ENCODE measurements at places on chromosomes 11 and 22. TPM values are rescaled to one million over a fixed set of nuclear protein-coding genes. Genes with fewer than 3 reads are reported as not detected.

POU2AF1 gene
- total RNA-seq, result not detected

INSC gene
- total RNA-seq, result 0.27 TPM

ART5 gene
- 0.21 TPM for total RNA-seq

DNA sequence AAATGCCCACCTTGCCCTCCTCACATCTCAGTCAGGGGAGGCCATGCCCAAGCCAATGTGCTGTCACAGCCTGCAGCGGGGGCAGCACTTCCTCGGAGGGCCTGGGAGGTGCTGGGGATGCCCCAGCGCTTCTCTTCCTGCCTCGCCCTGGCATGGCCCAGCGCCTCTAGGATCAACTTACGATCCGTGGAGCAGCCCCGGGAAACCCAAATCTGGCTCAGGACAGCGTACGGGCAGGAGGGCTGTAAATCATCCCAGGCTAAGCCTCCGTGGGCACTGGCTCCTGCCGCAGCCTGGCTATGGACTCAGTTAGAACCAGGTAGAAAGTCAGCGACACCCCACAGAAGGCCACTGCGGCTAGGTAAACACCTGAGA, 60.9 kb upstream of the EMID1 start:
- DNase-seq, result no peak

- no peak for DNase-seq
Measured at GRCh38 chr11:12057299-12057980, 49.0 kb upstream of the DKK3 start.

- DNase-seq, result no peak
Measured at GRCh38 chr11:57599381-57599780, 1.9 kb downstream of the SERPING1 start.

All from kidney epithelial cell (primary cell).